RPMI7951 (cell line): ENCODE measurements at places on chromosomes 4 and X. TPM values are rescaled to one million over a fixed set of nuclear protein-coding genes. Genes with fewer than 3 reads are reported as not detected.

The OTC gene
- not detected in 2 replicates for total RNA-seq

DNA sequence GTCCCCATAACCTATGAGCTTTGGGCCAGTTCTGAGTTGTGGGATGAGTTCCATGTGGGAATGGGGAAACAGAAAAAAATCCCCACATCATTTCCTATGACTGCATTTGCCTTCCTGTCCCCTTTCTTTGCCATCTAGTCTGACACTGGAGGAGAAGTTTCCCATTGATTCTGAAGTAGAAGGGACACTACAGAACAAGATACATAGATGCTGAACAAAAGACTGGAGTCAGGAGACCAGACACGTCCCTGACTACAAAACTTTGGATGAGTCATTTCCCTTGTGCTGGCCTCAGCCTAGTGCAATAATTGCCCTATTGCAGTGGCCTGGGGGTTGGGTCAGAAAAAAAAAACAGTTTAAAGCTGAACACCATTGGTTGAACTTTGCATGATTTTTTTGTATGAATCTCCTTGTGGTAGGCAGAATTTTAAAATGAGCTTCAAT lies 22.1 kb downstream of the BEX3 start:
- peak; percentile 77 for DNase-seq

DNA sequence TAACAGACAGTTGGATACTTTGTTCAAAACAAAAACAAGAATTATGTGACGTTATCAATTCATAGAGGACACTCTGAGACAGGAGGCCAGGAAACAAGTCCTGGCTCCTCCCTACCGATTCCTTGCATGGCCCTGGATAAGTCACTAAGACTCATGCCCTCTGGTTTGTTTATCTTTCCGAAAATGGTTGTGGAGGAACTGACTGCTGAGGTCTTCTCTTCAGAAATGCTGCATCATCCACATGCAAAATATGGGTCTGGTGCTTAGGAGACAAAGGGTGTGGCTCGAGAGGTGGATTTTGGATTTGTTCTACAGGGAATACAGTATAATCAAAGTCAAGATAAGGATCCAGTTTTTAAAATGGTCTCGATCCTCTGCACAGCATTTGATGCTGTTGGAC lies 130.9 kb downstream of the RELL1 start:
- DNase-seq, result peak; percentile 3

The DUX4 gene
- not detected in 2 replicates for total RNA-seq

The TKTL2 gene
- not detected in 2 replicates for total RNA-seq

The UGT2B11 gene
- total RNA-seq, result not detected in 2 replicates

- DNase-seq, result peak; percentile 18
Measured at GRCh38 chr4:30720021-30720660, at the start of gene PCDH7. Gene PCDH7, plus strand, starts transcription at chr4:30720369. Its CDS starts 1,054 bp downstream, at chr4:30721423.

The IL9R gene
- 0.10 and 0.12 TPM in 2 replicates for total RNA-seq
